ENCODE measurements at places on chromosomes 5 and 9.

- no peak for DNase-seq
These were observed 132.4 kb downstream of the GABBR2 start for GRCh38 chr9:98576354-98576753.

- DNase-seq: peak; percentile 63
These were observed 304.4 kb upstream of the SMC2 start for GRCh38 chr9:103789686-103790085.

- peak; percentile 26 for DNase-seq
These were observed 437.3 kb downstream of the DTWD2 start for GRCh38 chr5:118551031-118551430.

- no peak for DNase-seq
These were observed 71.9 kb downstream of the USP20 start for GRCh38 chr9:129907201-129907600.

GRCh38 chr5:31551878-31552277 is 19.8 kb downstream of the C5orf22 start:
- DNase-seq: no peak

GRCh38 chr5:133930061-133930812 is 38.2 kb downstream of the C5orf15 start:
- no peak for DNase-seq

DNA sequence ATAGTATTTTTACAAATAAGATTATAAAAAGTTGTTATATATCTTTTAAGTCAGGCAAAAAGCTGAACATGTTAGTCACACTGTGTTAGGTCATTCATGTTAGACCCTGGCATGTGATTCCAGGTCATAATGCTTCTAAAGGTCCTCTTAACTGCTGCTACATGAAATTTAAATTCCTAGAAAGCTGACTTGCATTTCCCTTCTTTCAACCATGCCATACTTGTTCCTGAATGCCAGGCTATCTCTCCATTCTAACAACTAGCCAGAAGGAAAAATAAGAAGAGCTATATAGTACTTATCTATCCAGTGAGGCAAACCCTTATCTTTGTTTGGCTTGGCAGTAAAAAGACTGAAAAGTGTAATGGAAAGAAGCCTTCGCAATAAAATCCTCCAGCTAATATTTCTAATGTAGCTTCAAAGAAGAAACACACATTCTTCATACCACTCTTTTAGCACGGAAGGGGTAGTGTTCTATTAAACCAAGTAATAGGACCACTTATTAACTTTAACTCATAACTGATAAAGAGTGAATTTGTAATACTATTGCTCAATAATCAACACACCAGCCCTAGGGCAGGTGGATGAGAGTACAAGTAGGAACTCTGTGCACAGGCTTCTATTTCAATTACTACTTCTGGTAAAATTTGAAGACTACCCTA is 310.2 kb downstream of the PDE4D start:
- DNase-seq: no peak

- no peak for DNase-seq
These were observed 47.3 kb upstream of the MCTP1 start for GRCh38 chr5:95332158-95332557.

- DNase-seq: no peak
These were observed 469.9 kb upstream of the TUSC1 start for GRCh38 chr9:26148128-26148527.

GRCh38 chr5:1402611-1403255 is 42.5 kb downstream of the SLC6A3 start:
- no peak for DNase-seq

GRCh38 chr5:122218778-122219177 is 89.4 kb downstream of the ZNF474 start:
- peak; percentile 28 for DNase-seq

DNA sequence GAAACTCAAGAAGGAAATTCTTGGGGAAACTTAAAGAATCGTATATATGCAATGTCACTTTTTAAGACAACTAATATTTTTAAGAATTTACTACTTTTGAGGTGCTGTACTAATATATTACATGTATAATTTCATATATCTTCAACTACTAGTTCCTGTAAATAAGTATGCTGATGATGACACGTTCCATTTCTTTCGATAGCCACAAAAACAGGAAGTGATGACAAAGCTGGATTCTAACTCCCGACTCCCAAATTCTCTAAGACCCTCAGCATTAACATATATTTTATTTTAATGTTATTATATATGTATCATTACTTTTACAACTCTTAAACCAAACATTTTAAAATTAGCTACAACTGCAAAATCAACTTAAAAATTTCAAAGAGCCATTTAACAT is 74.8 kb downstream of the STK32A start:
- DNase-seq: no peak

- DNase-seq: peak; percentile 35
These were observed 30.6 kb upstream of the LMNB1 start for GRCh38 chr5:126746290-126746689.

GRCh38 chr9:122609804-122610203 is 4.7 kb upstream of the OR1Q1 start:
- DNase-seq: no peak

GRCh38 chr5:112938286-112938685 is 16.3 kb upstream of the REEP5 start:
- DNase-seq: no peak

- no peak for DNase-seq
These were observed 720.8 kb upstream of the ADAMTS16 start for GRCh38 chr5:4419281-4419680.

DNA sequence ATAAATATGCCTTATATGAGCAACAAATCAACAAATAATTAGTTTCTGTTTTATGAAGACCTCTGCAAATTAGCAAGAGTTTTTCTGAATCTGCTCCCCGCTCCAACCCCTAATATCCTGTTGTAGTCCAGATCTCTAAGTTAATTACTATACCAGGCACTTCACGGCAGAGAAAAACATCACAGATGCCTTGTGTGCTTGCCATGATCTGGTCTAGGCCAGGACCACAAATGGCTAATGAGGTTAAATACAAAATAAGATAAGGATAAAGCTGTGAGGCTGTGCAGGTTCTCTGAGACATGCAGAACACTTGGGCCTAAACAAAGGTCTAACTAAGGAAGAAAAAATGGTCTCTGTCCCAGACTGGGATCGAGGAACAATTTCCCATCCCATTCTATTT is 150.8 kb downstream of the SLIT3 start:
- DNase-seq: no peak

DNA sequence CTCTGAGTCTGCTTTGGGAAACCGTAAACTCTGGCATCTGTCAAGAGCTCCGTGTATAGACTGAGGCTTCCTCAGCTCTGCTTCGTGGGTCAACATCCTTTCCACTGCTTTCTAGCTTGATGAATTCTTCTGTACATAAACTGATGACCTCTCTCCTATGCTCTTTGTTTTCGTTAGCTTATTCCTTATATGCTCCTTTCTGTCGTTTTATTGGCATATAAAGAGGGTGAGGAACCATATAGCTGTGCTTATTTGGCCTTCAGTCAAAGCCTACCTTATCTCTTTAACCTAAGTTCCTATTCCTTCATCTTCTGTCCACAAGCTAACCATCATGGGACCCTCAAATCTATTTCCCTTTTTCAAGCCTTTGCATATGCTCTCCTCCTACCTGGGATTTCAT is 39.4 kb upstream of the CARTPT start:
- DNase-seq: no peak

- no peak for DNase-seq
These were observed 4.4 kb upstream of the NDUFB6 start for GRCh38 chr9:32577316-32577715.

GRCh38 chr5:8908055-8908683 is 637.7 kb downstream of the SEMA5A start:
- DNase-seq: peak; percentile 45

DNA sequence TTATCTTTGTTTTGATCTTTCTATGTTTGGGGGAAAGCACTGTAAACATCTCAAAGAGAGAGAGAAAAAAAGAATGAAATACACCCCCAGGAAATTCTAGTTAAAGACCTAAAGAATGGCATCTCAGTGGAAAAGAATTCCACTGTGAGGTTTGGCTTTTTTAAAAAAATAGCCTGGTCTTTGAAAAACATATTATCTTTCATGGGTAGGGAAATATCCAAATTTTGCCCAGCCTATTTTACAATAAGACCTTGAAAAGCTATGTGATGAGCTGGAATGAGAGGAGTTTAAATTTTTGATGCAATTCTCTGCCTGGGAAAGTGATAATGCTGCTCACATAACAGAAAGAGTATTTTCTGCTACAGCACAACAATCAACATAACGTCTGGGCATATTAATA is 348.1 kb upstream of the WWC1 start:
- no peak for DNase-seq

DNA sequence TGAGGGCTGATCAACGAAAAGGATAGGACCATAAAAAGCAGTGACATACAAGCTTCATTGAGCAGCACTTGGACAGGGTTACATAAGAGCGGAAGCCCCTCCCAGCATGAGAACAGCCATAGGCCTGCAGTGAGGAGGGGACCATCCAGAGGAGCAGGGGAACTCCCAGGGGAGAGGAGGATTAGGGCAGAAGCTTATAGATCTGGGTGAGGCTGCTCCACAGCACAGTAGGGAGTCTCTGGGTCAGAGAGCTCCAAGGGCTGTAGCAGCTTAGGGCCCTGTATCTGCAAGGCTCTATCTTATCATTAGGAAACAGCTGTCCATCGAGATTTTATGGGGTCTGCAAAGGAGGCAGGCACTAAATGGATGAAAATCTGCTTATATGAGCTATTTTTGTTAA is 186.6 kb downstream of the DOCK8 start:
- DNase-seq: no peak

GRCh38 chr5:171869956-171870355 is 84.3 kb downstream of the SMIM23 start:
- no peak for DNase-seq

DNA sequence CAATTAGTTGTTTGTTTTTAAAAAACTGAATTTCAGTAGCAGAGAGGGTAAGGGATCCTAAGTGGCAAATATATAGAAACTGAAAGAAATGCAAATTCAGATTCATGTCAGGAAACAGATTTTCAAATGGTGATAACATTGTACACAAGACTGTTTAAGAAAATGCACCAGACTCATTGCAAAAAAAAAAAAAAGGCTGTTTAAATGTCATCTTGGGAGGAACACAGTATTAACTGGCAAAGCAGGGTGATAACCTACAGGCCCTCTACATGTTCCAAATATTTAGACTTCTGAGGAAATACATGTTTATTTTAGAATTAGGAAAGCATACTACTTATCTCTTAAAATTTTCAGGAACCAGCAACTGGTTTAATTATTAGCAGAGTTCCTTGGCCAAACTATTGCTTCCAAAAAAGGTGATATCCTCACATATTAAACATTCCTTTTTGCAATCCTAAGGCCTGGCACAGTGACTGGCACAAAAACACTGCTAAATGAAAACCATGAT is 114.5 kb downstream of the TSSK1B start:
- DNase-seq: no peak

GRCh38 chr5:33828626-33829308 is 63.0 kb downstream of the ADAMTS12 start:
- DNase-seq: no peak

GRCh38 chr5:3043600-3043999 is 292.1 kb upstream of the IRX2 start:
- no peak for DNase-seq

GRCh38 chr5:15525703-15526275 is 25.8 kb downstream of the FBXL7 start:
- DNase-seq: no peak

DNA sequence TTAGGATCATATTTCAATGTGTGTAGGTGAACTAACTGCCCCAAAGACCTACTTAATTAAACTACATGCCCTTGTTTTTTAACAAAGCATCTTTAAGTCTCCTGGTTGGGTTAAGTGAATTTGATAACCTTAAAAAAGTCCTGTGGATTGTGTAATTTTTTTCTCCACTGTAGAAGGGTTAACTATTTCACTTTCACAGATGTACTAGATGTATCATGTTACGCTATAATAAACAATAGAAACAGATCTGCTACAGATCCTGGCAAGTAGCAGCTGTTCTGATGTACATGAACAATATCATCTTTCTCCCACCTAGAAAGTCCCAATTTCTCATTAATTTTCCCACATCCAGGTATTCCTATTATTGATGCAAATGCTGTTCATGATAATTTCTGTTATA is 18.9 kb downstream of the KIF24 start:
- DNase-seq: peak; percentile 70

DNA sequence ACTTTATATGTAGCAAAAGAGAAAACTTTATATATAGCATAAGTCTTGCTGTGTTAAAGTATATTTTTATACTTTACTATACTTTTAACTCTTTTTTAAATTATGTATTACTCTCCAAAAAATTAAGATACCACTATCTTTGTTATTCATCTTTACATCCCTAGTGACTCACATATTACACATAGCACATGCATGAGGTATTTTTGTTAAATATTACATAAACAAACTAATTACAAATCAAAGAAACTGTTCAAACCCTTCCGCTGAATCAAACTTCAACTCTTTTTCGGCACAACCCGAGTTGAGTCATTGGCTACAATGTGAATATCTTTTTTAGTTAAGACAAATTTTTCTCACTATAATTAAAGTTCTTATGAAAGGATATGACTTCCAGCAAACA is 32.1 kb downstream of the NADK2 start:
- DNase-seq: no peak

DNA sequence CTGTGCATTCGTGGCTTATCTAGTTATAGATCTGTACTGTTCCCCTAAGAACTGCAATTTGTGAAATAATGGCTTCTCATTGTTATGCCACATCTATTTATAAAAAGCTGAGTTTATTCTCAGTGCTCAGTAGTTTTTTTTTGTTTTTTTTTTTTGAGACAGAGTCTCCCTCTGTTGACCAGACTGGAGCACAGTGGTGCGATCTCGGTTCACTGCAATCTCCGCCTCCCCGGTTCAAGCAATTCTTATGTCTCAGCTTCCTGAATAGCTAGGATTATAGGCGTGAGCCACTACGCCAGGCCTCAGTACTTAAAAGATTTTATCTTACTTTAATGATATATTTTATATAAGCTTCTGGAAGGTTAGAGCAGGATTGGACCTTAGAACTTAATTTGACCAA is 19.0 kb downstream of the SEC61B start:
- DNase-seq: no peak

DNA sequence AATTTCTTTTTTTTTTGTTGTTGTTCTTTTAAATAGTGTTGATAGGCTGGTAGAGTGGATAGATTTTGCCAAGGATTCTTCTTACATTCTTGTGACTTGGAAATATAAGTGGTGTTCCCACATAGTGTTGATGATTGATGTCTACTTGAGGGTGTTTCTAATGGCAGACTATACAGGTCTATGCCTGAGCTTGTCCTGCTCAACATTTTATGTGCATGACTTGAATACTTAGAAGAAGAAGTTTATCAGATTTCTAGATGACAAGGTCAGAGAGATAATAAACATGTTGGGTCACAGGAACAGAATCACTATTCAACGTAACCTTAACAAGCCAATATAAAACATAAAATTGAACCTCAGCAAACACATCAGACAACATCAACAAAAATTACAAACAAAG is 24.2 kb downstream of the XRCC4 start:
- no peak for DNase-seq

Measured in NCI-H69 (cell line).